ENCODE measurements at places on chromosomes 1 and 21. TPM values are rescaled to one million over a fixed set of nuclear protein-coding genes. Genes with fewer than 3 reads are reported as not detected.

- H3K27ac ChIP-seq, result no peak overlapping the region
- no peak for DNase-seq
- no peaks in the 10 kb centered on the region for H3K36me3 ChIP-seq
- H3K27me3 ChIP-seq, result no peaks in the 10 kb centered on the region
Observed at GRCh38 chr1:223033658-223034057, 109.4 kb downstream of the TLR5 start.

DNA sequence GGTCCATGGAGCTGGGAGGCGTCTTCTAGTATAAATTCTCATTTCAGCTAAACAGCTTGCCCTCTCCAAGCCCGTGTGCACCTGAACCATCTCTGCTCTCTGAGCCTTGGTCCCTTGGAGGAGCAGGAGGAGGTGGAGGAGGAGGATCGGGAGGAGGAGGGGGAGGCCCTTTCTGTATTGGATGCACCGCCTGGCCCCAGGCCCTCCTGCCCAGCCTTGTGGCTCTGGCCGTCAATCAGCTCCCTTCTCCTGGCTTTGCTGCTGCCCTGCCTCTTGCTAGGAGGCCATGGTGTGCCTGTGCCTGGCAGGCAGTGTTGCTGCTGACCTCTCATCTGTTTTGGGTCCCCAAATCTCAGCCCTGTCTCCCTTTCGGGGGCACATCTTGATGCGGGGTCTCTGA, 9.0 kb downstream of the COL18A1 start:
- no peaks in the 10 kb centered on the region for H3K4me1 ChIP-seq
- H3K27ac ChIP-seq, result no peak overlapping the region
- no peaks in the 10 kb centered on the region for H3K27me3 ChIP-seq
- no peaks in the 10 kb centered on the region for H3K36me3 ChIP-seq
- no peak overlapping the region for H3K4me3 ChIP-seq
- no peak for DNase-seq

GRCh38 chr1:184745110-184745509, 9.5 kb downstream of the EDEM3 start:
- H3K4me3 ChIP-seq, result no peak overlapping the region
- no peak for DNase-seq
- H3K27me3 ChIP-seq, result no peaks in the 10 kb centered on the region
- H3K27ac ChIP-seq, result peak overlapping the region; percentile 52
- peaks cover 25% of the 10 kb centered on the region for H3K36me3 ChIP-seq

DNA sequence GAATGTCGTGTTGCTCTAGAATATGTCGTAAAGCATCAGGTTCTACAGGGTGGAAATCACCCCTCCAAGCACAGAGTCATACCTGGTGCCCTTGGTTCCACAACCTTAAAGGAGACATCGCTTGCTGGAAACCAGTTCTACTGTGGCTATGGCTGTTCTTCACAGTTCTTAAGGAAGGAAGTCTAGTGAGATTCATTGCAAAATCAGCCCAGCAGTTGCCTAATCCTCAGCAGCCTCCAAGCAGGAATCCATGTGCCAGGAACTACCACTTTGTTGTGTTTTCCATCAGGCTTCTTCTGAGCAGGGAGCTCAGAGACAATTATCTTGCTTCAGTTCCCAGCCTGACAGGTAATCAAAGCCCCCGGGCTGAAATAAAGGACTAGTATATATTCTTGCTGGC, 45.0 kb upstream of the SLC35F3 start:
- no peak overlapping the region for H3K27ac ChIP-seq
- no peaks in the 10 kb centered on the region for H3K36me3 ChIP-seq
- H3K4me1 ChIP-seq, result no peaks in the 10 kb centered on the region
- no peak for DNase-seq
- H3K27me3 ChIP-seq, result no peaks in the 10 kb centered on the region

DNA sequence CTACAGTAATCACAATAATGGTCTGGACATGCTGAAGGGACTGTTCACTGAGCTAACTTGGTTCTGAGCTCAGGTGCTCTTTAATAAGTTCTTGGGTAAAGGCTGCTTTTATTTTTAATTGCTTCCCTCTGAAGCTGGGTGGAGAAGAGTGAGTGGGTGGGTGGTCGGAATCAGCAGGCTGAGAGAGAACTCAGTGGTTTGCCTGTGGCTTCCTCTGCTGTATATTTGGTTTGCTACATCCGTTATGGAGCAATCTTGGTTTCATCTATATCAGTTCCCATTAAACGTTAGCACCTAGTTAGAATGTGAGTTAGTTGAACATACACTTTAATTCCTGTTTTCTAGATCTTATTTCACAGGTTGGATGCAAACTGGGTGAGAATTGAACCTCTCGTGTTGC, 23.3 kb downstream of the CNIH4 start:
- H3K36me3 ChIP-seq, result peaks cover 61% of the 10 kb centered on the region
- peak overlapping the region; percentile 76 for H3K27ac ChIP-seq
- H3K4me3 ChIP-seq, result peak overlapping the region; percentile 35

- H3K4me3 ChIP-seq, result no peak overlapping the region
- H3K4me1 ChIP-seq, result no peaks in the 10 kb centered on the region
- no peaks in the 10 kb centered on the region for H3K36me3 ChIP-seq
- H3K27me3 ChIP-seq, result peaks cover 9% of the 10 kb centered on the region
Observed at GRCh38 chr21:39065917-39066316, 117.3 kb downstream of the PSMG1 start.

GRCh38 chr1:54219688-54220003, 19.7 kb downstream of the MRPL37 start:
- H3K4me1 ChIP-seq, result peaks cover 6% of the 10 kb centered on the region
- H3K4me3 ChIP-seq, result no peak overlapping the region
- peaks cover 34% of the 10 kb centered on the region for H3K36me3 ChIP-seq
- H3K27ac ChIP-seq, result no peak overlapping the region

- H3K27ac ChIP-seq, result no peak overlapping the region
- H3K27me3 ChIP-seq, result no peaks in the 10 kb centered on the region
Observed at GRCh38 chr1:102852613-102853012, 255.7 kb downstream of the COL11A1 start.

DNA sequence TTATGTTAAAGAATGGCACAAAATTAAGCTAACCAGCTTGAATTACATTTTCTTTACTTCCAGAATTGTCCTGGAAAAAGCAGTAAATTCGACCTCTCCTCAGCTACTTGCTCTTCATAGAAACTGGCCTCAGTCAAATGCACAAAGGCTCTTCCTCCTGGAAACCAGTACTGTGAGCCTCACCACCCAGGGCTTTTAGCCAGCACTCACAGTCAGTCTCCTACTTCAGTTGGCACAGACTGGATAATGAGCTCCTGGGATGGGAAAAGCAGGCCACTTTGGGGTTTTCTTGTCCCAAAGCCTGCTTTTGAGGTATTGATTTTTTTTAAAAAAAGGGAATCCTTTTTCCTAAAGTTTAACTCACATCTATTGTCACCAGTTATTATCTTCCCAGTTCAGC, 40.4 kb downstream of the SCYL3 start:
- no peak for DNase-seq
- peaks cover 1% of the 10 kb centered on the region for H3K4me1 ChIP-seq
- H3K4me3 ChIP-seq, result no peak overlapping the region

GRCh38 chr1:81800695-81801650, at the start of gene ADGRL2:
ADGRL2 (plus strand) TSS chr1:81800934; CDS start chr1:81836985, 36,051 bp downstream.
- peak within 1 kb of the TSS; percentile 24 for H3K27ac ChIP-seq
- no peak for DNase-seq
- H3K36me3 ChIP-seq, result peaks cover 3% of the 10 kb centered on the region
- peaks cover 52% of the 10 kb centered on the region for H3K27me3 ChIP-seq
- H3K4me1 ChIP-seq, result peaks cover 2% of the 10 kb centered on the region
- no peak within 1 kb of the TSS for H3K4me3 ChIP-seq

GRCh38 chr1:227073786-227074185, 133.7 kb downstream of the COQ8A start:
- no peak for DNase-seq
- peaks cover 24% of the 10 kb centered on the region for H3K27me3 ChIP-seq
- H3K27ac ChIP-seq, result no peak overlapping the region
- peaks cover 8% of the 10 kb centered on the region for H3K4me1 ChIP-seq
- no peak overlapping the region for H3K4me3 ChIP-seq

The GPR161 gene
- total RNA-seq, result 0.37 TPM

The C1orf94 gene
- total RNA-seq, result not detected

The ITLN2 gene
- not detected for total RNA-seq

The RPE65 gene
- total RNA-seq, result not detected

The PRDM16 gene
- not detected for total RNA-seq

The ABCA4 gene
- total RNA-seq, result not detected

The PIK3R3 gene
- total RNA-seq, result 6.7 TPM

Measured in activated CD8-positive, alpha-beta memory T cell treated with anti-CD3 and anti-CD28 coated beads, Interleukin-2, amount 10 ng/mL, durations not matched to agents 7 days and 5 days (primary cell).